COR-L47 (cell line): ENCODE measurements at places on chromosomes 11 and 22.

GRCh38 chr22:39905687-39906086, 4.8 kb downstream of the GRAP2 start:
- no peak for DNase-seq

DNA sequence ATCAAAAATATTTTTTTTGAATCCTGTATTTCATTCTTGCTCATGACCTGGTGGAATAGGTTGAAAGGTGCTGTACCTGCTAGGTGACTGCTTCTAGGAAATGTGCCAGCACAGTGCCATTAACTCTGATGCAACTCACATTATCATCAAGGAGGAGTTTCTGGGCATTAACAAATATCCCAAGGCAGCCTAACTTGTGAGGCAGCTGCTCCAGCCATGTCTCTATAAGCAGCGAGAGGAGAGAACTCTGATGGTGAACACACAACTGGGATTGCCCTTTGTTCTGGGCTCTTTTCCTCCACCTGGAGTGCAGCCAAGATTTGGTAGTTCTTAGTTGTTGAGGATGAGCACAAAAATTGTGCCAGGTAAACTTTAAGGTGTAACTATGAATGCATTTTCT, 25.6 kb downstream of the HEPHL1 start:
- DNase-seq = peak; percentile 8

DNA sequence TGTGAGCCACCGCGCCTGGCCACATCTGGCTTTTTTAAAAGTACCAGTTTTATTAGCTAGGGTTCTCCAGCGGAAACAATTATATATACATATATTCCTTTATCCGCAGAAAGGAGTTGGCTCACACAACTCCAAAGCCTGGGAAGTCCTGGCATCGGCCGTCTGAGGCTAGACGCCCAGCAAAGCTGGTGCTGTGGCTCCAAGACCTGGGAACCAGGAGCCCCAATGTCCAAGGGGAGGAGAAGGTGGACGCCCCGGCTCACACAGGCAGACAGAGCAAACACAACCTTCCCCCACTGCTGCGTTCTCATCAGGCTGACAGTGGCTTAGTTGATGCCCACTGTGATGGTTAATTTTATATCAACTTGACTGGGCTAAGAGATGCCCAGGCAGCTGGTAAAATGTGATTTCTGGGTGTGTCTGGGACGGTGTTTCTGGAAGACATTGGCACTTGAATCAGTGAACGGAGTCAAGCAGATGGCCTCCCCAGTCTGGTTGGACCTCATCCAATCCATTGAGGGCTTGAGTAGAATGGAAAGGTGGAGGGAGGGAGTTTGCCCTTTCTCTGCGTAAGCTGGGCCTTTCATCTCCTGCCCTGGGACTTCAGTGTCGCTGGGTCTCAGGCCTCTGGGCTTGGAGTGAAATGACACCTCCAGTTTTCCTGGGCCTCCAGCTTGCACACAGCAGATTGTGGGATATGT, 904.4 kb downstream of the BRD1 start:
- no peak for DNase-seq

GRCh38 chr11:113331441-113331840, 17.1 kb downstream of the TTC12 start:
- DNase-seq = no peak

- no peak for DNase-seq
Observed at GRCh38 chr11:2115308-2115707, 23.9 kb downstream of the IGF2 start.

DNA sequence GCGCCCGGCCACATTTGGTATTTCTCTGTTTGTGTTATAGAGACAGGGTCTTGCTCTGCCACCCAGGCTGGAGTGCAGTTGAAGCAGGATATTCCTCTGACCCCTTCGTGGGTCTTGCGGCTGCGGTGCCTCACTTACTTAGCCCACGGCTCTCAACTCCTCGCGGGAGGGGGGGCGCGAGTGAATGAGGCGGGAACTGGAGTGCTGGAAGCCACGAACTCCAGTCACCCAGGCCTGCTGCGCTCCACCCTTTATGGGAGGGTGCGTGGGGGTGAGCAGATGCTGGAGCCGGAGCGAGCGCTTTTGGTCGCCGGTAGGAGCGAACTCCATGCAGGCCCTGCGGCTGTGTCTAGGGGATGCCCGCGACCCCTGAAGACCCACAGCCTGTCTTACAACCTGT, 1.8 kb downstream of the C11orf54 start:
- DNase-seq = no peak

DNA sequence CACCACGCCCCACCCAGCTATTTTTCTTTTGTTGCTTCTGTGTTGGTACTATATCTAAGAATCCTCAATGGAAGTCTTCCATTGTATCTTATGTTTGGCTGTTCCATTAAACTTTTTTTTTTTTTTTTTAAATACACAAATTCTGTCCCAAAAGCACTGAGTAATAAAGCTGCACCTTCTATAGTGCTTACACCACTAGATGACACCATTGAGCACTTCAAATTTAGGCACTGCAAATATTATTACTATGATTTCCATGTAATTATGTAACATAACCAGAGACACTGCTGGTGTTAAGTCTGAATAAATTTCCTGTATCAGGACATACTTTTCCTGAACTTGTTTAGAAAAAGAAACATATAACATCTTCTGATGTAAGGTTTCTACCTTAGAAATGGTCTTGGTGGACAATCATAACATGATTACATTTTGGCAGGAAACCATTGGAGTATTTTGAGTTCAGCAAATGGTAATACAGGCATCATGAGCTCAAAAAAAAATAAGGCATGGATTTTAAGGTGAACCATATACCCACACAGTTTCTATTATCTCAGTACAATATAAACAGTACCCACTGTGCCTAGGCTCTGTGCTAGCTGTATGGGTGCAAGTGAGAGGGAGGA, 110.5 kb downstream of the ATG16L2 start:
- peak; percentile 19 for DNase-seq

DNA sequence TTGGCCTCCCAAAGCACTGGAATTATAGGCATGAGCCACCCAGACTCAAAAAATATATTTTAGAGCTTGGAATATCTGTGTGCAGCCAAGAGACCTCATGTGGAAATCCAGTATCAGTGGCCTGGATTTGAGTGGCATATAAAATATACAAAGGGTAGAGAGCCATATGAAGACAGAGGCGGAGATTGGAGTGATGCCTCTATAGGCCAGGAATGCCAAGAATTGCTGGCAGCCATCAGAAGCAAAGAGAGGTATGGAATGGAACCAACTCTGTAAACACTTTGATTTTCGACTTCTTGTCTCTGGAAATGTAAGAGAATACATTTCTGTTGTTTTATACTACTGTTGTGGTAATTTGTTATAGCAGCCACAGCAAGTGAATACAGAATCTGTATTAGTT, 123.0 kb downstream of the PLEKHA7 start:
- no peak for DNase-seq

- DNase-seq = no peak
Observed at GRCh38 chr11:45092901-45093760, 53.3 kb upstream of the PRDM11 start.

DNA sequence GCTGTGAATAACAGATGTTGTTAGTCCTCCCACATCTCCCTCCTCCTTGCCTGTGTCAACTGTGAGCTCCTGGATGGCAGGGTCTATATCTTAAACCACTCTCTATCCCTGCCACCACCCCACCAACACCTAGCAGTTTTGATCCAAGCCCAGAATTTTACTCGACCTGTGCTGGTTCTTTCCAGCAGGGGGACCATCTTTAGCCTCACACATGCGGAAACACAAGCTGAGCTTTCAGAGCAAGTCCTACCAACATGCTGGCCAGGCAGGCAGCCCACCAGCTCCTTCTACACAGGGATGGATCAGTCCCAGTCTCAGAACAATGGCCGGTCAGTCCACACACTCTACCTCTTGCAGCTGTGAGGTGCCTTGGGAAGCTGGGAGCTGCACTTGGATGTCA, 231.5 kb downstream of the NXPE2 start:
- no peak for DNase-seq

DNA sequence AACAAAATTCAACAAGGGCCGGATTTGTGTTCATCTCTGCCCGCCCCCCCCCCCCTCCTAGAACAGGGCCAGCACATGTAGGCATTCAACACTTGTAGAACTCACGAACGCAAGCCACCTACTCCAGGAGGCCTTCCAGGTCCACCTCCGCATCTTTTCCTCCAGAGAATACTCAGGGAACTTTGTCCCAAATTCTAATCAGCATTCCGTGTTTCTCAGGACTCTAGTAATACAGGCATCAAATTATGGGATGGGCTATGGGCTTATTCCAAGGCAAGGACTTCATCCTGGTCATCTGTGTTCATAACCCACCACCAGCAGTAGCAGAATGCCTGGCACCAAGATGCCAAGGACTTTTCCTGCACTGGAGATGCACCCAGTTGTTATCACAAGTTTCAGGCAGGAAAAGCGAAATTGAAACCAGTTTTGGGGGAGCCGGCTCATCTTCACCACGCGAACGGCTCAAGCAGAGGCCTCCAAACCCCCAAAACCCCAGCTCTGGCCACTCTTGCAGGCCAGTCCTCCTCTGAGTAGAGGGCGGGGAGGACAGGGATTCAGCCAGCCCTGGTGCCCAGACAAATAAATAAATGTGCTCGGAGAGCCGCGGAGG, 462 bp downstream of the UBE2L6 start:
- no peak for DNase-seq

GRCh38 chr11:124863137-124863825, 2.0 kb upstream of the ROBO3 start:
- no peak for DNase-seq

GRCh38 chr22:26631282-26631681, 9.5 kb downstream of the CRYBA4 start:
- no peak for DNase-seq

DNA sequence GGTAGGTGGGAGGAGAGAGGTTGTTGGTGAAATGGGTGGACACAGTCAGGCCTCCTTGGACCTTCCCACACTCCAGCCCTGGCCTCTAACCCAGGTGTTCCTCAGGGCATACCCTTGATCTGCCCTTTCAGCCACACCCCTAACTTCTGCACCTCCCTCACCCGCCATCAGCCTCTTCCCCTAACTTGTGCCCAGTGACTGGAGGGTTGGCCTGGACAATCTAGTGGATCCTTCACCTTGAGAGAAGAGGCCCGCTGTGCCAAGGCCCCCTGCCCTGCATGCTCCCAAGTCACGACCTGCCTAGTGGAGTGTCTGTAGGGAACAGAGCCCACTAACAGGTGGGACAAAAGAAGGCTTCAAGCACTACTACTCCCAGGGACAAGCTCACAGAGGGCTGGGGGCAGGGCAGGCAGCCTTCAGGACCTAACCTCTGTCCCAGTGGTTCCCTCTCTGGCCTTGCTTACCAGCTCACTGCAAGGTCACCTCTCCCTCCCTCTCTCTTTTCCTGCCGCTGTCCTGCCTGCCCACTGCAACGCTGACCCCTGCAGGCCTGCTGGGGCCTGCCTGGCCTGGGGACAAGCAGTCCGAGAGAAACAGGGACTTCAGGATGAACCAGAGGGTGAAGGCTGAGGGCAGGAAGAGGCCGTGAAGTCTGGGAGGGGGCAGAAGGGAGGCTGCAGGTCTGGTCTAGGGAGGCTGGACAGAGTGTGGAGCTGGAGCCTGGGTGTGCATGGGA, 3.3 kb downstream of the SYT7 start:
- no peak for DNase-seq

DNA sequence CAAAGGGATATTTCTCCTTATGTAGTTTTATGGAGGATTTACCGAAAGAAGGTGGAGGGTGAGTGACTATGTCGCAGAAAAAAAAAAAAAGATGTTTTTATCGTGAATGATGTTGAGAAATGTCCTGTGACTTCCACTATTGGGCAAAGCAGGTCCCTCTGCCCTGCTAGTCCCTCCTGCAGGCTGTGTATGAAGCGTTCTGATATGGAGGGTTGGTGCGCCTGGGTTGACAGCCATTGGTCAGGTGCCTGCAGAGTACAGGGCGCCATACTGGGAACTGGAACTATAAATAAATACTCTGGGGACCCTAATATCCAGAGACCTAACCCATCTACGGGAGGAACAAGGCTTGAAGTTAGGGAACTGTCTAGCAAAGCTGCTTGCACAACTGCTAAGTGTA, 1.5 kb downstream of the IL17RA start:
- no peak for DNase-seq

DNA sequence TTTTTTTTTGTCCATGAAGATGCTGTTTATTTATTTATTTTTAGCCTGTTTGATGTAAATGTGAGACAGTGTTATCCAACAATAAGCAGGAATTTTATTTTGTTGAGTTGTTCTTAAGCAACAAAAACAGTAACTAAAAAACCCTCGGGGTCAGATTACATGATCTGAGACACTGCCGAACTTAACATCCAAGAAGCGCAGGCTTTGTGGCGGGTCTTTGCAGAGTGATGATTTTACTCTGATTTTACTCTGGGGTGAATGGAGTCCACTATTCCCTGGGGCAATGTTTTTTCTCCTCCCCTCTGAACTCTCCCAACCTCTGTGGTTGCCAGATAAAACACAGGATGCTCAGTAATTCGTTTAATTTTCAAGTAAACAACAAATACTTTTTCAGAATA, 450.1 kb upstream of the B3GAT1 start:
- no peak for DNase-seq

DNA sequence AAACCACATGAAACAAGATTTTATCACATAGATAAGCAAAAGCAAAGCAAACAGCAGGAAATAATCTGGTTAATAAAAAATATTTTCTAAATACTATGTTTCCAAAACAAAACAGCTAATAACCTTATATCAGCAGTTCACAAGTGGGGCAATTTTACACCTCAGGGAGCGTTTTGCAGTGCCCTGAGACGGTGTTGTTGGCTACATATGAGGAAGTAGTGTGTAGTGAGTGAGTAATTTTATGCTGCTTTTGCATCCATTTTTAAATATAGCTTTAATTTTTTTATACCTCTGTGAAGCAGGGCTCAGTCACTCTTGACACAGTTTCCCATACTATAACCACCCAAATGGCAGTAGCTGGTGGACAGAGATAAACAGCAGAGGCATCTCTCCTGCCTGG, 438.5 kb upstream of the B3GAT1 start:
- no peak for DNase-seq

GRCh38 chr22:29311464-29312217, 3.9 kb downstream of the RASL10A start:
- DNase-seq = no peak

GRCh38 chr11:65790902-65791650, 4.2 kb downstream of the OVOL1 start:
- no peak for DNase-seq

- DNase-seq = no peak
Observed at GRCh38 chr22:22026157-22026831, 43.7 kb upstream of the TOP3B start.

DNA sequence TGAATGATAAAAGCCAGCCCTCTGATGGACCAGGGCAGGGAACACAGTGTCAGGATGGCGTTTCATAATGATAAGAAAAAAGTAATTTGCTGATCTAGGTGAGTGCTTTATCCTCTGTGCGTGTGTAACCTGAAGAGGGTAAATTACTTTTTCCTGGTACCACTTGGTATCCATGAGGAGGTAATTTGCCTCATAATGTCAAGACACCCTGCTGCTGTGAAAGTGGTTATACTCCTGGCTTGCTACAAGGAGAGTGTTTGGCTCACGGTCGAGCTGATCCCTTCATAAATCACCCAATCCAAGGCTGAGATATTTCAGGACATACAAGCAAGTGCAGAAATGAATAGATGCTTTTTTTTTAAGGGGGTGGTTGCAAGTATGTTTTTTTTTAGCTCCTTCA, 207.2 kb upstream of the PGR start:
- DNase-seq = peak; percentile 73
